Activated CD4-positive, alpha-beta T cell treated with anti-CD3 and anti-CD28 coated beads, Interleukin-2, amount 50 U/mL, for 24 hours (primary cell): ENCODE measurements at places on chromosomes 6 and 20.
A peak's percentile ranks its signal among the peaks of the same experiment; 100 is the strongest.

GRCh38 chr6:73556836-73557235 lies 36.0 kb upstream of the EEF1A1 start:
- no peak for DNase-seq

DNA sequence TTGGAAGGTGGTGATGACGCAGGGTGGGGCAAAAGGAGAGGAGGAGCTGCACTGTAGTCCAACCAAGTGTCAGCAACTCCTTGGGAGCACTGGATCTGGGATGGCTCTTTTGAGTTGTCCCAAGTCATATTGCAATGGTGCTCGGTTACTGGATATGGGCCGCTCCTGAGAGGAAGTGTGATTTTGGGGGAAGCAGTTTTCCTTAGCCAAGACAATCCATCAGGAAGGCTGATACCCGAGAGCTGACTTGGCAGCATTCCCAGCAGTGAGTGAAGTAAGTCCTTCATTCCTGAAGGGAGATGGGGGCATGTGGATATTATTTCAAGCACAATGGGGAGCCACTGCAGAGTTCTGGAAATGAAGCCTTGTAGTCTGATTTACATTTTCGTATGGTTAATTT lies 354.1 kb downstream of the RFPL4B start:
- no peak for DNase-seq

GRCh38 chr20:51531141-51531710 lies 11.3 kb downstream of the NFATC2 start:
- DNase-seq: peak; percentile 85

DNA sequence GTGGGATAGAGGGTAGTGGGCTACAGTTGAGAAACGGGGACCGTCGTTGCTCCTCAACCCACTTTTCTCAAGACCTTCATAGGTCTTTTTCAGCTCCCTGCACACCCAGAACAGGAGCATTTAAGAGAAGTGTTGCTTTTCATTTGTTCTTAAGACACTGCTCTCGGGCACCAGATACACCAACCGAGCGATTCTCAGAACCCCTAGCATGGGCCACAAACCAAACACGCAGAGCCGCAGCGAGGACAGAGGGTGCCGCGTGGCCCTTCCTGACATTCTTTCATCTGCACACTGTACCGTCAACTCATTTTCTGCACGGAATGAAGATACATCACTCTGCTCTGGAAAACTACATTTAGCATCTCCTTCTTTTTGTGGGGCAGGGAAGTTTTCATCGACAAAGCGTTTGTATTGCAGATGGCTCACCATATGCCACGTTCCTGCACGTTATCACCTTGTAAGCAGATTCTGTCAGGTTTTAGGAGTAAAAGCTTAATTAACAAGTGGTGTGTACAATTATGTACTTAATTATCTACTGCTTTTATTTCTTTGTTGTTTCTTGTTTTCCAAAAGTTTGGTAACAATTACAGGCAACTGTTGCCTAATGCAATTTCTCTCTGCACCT lies 70.4 kb upstream of the MLN start:
- DNase-seq: no peak

DNA sequence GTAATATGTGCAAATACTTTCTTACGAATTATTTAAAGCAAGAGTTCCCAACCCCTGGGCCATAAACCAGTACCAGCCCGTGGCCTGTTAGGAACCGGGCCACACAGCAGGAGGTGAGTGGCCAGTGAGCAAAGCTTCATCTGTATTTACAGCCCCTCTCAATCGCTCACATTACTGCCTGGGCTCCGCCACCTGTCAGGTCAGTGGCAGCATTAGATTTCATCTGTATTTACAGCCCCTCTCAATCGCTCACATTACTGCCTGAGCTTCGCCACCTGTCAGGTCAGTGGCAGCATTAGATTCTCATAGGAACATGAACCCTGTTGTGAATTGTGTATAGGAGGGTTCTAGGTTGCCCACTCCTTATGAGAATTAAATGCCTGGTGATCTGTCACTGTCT lies 142.0 kb downstream of the RNASET2 start:
- DNase-seq: no peak

- DNase-seq: no peak
These were observed 22.2 kb downstream of the TSHZ2 start for GRCh38 chr20:52994184-52994970.

GRCh38 chr6:155257796-155258195 lies 6.0 kb upstream of the CLDN20 start:
- DNase-seq: no peak

DNA sequence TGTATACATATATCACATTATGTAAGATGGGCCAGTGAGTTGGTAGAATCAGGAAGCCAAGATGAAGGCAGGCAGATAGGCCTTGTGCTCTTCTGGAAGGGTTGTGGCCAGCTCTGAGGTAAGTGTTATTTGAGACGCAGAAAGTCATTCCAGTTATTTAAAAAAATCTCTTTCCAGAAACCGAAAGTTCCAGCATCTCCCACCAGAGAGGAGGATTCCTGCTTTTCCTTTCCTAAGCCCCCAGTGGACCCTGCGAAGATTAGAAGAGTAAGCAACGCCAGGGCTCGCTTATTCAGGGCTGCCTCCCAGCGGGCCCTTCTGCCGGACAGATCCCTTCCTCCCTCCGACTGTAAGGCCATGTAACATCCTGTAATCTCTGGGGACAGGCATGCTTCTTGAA lies 20.4 kb downstream of the ARMC2 start:
- no peak for DNase-seq

GRCh38 chr6:15909290-15910070 lies 219.4 kb upstream of the MYLIP start:
- no peak for DNase-seq

- DNase-seq: no peak
These were observed 47.0 kb downstream of the MAP3K5 start for GRCh38 chr6:136745300-136745699.

DNA sequence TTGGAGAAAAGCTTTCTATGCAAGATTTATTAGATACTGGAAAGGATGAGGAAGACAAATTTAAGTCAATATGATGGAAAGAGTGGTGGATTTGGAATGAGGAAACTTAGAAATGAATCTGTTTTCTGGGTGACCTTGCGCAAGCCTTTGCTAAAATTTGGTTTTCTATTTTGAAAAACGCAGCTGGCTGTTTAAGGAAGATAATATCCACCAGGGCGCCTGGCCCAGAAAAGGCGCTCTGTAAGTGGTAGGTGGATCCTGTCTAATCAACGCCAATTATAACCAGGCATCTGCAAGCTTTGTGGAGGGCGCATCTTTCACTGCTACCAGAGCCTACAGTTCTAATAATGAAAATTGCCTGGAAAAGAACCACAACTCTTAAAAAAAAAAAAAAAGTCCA lies 398 bp upstream of the SPATS1 start:
- no peak for DNase-seq

DNA sequence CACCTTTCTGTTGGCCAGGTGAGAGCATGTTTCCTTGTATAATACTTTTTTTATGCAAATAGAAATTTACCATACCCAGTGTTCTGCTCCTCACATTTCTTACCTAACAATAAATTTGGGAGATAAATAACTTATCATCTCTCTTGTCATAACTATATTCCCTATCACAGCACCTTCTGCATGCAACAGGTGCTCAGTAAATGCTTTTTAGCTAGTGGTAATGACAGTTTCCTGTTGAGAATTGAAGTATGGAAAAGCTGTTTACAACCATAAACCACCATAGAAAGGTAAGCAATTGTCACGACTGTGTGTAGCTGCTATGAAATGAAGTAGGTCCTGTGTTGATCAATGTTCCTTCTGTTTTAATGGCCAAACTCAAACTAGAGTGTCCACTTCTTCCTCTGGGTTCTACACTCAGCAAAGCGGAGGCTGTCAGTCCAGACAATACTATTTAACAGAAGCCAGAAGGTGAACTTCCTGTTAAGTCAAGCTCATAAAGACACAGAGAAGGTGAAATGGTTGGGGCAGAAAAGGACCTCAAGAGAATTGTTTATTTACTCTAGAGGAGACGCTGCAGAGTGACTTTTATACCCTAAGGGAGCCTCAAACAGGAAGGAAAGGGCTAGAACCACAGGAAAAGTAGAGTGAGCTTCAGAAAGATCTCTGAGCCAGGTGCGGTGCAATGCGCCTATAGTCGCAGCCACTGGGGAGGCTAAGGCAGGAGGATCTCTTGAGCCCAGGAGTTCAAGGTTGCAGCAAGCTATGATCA lies 84.0 kb upstream of the SLC22A16 start:
- DNase-seq: no peak

GRCh38 chr6:157075549-157076450 lies 247.5 kb downstream of the TMEM242 start:
- DNase-seq: peak; percentile 35

DNA sequence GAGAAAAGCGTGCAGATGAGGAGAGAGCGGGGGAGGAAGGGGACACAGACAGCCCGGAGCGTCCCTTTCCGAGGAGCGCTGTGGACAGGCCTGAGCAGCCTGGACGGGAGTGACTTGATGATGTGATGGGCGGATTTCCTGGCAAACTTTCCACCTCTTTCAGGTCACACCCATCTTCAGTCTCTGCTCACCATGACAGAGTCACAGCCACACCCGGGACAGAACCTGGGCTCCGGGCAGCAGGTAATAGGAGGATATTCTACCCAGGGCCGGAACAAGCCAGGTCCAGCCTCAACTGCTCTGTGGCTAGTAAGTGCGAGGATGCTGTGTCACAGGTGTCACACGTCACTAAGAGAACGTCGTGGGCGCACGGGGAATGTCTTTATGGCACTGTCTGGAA lies 84.3 kb downstream of the THBS2 start:
- DNase-seq: no peak
